HCT116 (cell line): ENCODE measurements at places on chromosomes 11 and 22.

DNA sequence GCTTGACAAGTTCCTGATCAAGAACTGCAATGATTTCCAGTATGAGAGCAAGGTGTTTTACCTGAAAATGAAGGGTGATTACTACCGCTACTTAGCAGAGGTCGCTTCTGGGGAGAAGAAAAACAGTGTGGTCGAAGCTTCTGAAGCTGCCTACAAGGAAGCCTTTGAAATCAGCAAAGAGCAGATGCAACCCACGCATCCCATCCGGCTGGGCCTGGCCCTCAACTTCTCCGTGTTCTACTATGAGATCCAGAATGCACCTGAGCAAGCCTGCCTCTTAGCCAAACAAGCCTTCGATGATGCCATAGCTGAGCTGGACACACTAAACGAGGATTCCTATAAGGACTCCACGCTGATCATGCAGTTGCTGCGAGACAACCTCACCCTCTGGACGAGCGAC lies 12.0 kb downstream of the YWHAH start:
- DNase-seq: no peak

- no peak for DNase-seq
These were observed 203.0 kb downstream of the KIRREL3 start for GRCh38 chr11:126797457-126798169.

DNA sequence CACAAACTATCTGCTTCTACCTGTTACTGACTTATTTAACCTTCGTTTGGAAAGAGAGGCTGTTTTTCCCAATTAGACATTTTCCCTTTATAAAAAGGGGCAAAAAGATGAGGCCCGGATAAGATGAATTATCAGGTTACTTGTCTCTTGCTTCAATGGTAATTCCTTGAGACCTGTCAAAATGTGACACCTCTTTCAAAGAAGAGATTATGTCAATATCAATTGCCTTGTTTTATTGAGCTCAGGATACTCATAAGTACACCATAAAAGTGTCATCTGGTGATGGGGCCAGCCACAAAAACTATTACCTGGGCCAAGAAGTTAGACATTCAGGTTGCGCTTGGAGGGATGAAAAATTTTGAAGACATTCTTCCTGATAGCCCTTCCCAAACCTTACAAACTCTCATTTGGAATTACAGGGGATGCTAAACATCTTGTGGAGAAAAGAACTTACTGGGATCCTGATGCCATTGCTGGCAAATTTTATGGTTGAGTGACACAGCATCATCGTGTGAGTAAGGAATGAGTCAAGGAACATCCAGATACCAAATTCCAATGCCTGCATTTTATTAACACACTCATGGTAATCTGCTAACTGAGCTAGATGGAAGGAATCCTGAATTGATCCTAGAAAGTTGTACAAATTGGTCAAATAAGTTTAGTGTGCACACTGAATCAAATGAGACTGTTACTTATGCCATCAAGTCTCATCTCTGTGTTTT lies 1071.2 kb downstream of the LRRC4C start:
- DNase-seq: no peak

DNA sequence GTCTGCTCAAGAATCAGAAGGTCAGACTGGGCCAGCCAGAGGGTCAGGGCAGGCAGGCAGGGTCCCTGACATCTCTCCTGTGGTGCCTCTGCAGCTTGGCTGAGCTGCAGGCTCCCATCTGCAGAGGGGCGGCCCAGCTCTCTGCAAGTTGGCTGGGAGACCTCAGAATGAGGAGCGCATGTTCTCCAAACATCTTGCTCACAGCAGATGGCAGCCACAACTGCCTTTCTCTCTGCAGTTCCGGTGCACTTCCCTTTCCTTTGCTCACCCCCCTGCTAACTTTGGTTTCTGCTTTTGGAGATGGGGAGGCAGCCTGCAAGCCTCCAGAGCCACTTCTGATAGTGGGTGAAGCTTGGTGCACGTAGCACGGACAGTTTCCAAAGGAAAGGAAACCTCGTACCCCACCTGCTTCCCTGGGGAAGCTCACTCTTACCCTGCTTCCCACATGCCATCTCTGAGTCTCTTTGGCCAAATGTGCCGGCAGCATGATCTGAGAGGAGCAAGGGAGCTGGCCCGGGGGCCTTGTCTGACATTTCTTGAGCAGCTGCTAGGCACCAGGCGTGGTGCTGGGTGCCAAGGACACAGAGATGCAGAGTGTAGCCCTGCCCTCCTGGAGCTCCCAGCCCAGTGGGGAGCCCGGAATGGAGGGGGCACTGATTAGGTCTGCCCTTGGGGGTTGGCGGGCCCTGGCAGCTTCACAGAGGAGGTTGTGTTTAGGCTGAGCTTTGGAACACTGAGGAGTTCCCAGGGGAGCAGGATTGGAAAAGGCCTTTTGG lies 18.2 kb downstream of the DAGLA start:
- no peak for DNase-seq

GRCh38 chr11:66115638-66116301 lies 45.7 kb downstream of the PACS1 start:
- DNase-seq: no peak

DNA sequence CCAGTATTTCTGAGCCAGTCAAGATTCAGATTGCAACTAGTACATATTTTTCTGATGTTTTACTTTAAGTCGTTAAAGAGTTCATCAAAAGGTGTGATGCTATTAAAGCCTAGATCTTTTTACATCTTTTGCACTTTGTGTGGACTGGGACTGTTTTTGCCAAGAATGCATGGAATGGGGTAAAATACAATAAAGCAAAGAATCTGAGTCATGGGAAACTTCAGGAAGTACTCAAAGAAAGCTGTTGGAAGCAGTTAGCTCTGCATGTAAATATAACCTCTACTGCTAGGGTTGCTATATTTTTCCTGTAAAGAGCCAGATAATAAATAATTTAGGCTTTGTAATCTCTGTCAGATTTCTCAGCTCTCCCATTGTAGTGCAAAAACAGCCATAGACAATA lies 20.9 kb downstream of the ATXN10 start:
- DNase-seq: no peak

- DNase-seq: peak; percentile 36
These were observed 77.6 kb upstream of the IGLL5 start for GRCh38 chr22:22810018-22810427.
